ENCODE measurements at places on chromosomes 16 and 17.
A peak's percentile ranks its signal among the peaks of the same experiment; 100 is the strongest.

DNA sequence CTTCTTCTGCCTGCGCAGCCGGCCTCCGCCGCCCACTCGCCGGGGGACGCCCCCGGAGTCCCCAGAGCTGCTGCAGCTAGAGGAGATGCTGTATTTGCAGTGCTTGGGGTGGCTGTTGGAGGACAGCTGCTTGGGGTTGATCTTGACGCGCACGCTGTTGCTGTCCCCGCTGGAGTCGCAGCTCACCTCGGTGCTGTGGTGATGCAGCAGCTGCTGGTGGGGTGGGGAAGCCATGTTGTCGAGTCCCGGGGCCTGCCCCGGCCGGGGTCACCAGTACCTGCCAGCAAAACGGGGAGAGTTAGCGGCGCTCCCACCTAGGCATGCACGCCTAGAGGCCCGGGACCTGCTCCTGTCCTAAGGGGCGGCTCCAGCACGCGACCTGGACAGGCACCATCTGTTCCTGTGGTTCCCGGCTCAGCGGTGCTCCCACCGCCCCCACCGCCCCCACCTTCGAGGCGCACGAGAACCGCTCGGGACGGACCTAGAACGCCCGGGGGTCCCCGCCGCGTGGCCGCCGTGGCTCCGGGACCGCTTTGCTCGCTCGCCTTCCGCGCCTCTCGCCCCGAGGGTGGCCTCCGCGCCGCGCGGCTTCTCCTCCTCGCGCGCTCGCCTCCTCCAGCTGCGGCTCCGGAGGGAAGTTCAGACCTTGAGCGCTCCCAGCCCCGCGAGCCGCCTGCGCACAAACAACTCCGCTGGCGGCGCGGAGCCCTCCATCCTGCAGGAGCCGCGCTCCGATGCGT is 863 bp downstream of the ADCY9 start:
- DNase-seq, result no peak

- no peak for DNase-seq
Observed at GRCh38 chr17:29195465-29196081, 15.4 kb upstream of the MYO18A start.

DNA sequence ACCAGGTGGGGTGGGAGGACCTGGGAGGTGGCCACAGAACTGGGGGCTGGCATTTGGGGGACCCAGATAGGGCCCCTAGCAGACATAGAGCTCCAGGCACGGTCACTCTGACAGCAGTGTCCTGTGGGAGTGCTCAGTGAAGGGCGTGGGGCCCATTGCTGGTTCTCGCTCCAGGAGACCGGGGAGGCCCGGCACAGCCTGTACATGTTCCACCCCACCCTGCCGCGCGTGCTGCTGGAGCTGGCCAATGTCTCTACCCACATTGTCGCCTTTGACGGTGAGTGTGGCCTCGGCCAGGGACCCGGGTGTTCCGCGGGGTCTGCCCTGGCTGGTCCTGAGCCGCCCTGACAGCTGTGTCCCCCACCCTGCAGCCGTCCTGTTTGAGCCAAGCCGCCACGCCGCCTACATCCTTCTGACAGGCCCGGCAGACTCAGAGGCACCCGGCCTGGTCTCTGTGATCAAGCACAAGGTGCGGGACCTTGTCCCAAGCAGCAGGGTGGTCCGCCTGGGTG is 11.2 kb downstream of the RGS11 start:
- no peak for DNase-seq

GRCh38 chr16:27083861-27084261 is 17.1 kb downstream of the C16orf82 start:
- no peak for DNase-seq

DNA sequence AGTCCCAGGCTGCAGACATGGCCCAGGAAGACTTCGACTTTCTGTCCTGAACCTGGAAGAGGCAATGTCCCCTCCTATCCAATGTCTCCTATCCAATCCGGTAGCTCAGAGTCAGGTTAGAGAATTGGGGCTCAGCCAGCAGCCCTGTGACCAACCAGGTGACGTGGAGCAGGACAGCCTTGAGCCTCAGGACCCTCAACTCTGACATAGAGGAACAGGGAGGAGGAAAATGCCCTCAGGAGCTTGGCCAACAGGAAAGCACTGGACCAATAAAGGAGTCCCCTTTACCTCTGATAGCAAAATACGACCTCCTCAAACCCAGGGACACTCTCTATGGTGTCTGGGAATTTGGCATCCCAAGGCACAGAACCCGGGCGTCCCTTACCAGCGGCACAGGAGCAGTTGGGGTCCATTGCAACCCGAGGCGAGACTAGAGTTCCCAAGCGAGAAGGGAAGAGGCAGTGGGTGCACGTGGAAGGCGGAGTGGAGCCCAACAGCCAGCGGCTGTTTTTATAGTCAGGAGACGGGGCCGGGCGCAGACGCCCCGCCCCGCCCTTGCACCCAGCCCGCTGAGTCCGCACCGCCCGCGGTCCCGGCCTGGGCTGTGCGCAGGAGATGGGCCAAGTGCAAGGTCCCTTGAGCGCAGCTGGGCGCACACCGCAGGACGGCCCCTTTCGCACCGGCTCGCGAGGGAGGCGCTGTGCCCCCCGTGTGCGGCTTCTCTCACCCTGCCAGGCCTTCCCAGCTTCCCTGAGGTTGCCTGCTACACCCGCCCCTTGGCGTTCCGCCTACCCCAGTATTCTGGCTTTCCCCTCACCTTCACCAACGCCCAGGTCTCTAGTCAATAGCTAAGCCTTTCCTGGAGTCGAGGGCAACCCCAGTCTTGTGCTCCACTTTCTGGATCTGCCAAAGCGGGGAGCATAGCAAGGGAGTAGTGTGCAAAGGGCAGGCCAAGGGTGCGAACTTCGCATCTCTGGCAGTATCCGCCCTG is at the start of gene MT1G:
TSS of gene MT1G (minus strand) at position 485 of the 991 bp plus-strand sequence. CDS start at position 413, 72 bp downstream.
- no peak for DNase-seq

- DNase-seq, result no peak
Observed at GRCh38 chr17:9322326-9322725, 253.3 kb downstream of the STX8 start.

DNA sequence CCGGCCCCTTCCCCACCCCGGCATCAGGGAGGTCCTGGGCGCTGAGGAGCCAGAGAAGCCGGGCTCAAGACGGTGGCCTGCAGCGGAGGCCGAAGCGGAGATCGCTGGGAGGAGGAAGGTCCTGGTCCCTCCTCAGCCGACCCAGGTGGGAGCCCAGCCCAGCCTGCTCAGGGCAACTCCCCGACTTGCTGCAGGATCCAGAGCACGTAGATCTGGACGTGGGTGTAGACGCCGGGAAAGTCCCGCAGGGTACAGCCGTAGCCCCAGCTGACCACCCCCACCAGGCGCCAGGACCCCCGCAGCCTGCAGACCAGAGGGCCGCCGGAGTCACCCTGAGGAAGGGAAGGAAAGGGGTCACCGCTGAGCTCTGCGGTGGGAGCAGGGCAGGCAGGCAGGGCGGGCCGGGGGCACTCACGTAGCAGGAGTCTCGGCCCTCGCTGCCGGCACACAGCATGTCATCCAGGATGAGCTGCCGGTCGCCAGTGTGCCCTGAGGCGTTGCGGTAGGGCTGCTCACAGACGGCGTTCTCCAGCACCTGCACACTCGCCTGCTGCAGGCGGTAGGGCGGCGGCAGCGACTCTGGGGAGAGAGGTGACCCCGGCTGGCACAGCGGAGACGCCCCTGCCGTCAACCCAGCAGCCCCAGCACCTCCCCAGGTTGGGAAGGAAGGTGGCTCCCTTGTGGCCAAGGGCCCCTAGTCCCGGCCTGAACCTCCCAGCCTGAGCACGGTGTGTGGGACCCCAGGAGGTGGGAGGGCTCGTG is 5.4 kb downstream of the TPSD1 start:
- DNase-seq, result no peak

- peak; percentile 55 for DNase-seq
Observed at GRCh38 chr17:76791053-76791980, 53.4 kb downstream of the MFSD11 start.

- no peak for DNase-seq
Observed at GRCh38 chr16:1786242-1787055, 3.7 kb downstream of the NUBP2 start.

DNA sequence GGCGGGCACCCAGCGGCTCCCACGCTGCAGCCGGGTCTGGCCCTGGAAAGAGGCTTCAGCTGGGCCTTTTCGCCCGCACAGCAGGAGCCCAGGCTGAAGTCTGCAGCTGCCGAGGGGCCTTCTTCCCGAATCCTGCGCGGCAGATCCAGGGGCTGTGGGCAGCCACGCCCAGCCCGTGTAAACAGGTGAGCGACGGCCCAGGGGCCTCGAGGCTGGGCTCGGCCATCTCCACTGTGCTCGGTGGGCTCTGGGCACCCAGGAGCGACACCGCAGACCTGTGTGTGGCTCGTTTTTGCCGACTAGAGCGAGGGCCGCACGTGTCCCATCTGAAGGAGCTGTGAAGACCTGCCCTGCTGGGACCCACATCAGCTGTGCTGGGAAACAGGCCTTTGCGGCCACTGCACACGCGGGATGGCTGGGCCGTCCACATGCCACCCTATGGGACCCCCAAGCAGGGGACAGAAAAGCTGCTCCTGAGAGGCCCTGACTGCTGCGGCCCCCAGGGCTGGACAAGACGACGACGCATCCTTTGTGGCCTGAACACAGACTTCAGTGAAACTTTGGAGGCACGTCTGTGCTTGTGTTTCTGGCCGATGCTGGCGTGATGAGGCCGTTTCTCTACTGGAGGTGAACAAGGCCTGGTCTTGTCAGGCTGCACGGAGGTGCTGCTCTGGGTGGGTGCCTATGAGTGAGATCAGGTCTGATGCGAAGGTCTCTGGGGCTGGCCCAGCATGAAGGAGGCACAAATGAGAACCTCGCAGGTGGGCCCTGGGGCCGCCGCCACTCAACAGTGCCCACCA is 5.2 kb upstream of the APRT start:
- DNase-seq, result no peak

DNA sequence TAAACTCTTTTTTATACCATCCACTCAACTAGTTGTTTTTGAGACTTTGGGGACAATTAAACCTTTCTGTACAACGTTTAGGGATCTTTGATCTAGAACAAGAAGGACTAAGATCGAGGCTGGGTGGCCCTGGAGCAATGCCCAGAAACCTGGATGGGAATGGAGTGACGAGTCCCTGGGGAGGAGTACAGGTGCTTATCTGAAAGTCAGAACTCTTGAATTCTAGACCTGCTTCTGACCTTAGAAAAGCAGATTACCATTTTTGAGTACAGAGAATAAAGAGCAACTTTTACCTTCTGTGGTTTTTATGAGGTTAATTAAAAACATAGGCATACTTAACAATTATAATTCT is 17.8 kb downstream of the UBE2Z start:
- DNase-seq, result no peak

- no peak for DNase-seq
Observed at GRCh38 chr16:18024611-18025010, 311.9 kb downstream of the NPIPA8 start.

DNA sequence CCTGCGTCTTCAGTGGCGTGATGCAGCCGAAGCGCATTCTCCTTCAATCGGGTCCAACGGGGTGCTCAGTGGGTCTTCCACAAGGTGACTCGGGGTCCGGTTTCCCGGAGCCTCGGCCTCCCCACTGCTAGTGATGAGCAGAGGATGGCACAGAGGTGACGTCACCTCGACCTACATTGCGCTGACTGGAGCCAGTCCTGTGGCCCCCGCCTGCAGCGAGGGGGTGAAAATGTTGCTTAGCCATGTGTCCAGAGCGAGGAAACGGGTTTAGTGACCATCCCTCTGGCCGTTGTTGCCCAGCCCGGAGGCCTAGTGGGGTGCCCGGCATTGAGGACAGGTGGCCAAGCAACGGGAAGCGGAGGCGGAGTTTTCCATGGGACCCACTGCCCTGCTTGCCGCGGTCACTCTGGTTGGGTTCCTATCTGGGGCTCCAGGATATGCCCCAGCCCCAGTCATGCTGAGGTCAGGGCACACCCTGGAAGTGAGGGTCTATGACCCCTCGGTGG is 190.6 kb upstream of the CIBAR2 start:
- no peak for DNase-seq

DNA sequence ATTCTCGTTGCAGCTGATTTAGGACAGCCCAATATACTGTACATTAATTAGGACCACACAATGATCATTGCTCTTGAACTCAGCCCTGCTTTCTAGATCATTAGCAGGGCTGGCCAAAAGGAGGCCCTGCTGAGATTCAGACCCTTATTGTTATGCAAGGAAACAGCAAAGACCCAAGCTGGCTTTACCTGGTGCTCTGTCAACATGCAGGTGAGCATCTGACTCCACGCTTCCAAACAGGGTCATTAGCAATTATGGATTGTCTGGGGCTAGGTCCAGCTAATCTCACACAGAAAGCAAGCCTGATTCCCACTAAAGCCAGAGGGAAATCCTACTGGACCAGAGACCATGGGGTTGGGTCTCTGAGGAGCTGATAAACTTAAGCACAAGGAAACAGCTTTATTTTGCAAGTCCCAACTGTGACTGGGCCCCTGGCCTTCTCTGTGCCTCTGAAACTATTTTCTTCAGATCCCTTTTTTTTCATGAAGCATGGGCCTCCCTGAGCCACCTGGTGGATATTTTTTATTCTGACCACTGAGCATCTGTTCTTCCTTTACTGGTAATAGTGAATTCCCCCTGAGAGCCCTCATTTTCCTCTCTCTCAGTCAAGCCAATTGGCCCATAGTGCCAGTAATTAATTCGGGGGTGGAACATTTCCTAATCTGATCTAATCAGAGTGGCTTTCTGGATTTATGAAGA is 236.1 kb downstream of the GRIN2A start:
- no peak for DNase-seq

GRCh38 chr16:22614271-22614947 is 103.7 kb downstream of the NPIPB5 start:
- DNase-seq, result no peak

DNA sequence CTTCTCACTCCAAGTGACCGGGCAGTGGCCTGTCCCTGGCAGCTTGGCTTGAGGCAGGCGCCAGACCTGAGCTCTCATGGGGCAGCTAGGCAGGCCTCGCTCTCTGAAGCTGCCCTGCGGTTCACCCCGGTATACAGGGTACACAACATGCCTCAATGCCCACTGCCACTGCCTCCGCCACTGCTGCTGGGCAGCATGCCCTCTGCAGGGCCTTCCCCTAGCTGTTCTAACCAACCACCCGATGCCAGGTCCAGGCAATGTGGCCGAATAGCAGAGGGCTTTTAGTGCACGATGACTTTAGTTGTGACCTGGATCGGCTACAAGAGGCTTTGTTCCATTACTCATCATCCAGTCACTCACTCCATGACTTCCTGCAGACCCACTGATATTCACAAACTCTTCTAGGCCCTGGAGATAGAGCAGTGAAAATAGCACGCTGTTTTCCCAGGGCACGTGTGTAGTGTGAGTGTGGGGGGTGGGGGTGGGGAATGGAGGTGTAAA is 19.7 kb downstream of the CDC42EP4 start:
- DNase-seq, result no peak

GRCh38 chr17:72691586-72691985 is 400.9 kb downstream of the SLC39A11 start:
- peak; percentile 70 for DNase-seq

DNA sequence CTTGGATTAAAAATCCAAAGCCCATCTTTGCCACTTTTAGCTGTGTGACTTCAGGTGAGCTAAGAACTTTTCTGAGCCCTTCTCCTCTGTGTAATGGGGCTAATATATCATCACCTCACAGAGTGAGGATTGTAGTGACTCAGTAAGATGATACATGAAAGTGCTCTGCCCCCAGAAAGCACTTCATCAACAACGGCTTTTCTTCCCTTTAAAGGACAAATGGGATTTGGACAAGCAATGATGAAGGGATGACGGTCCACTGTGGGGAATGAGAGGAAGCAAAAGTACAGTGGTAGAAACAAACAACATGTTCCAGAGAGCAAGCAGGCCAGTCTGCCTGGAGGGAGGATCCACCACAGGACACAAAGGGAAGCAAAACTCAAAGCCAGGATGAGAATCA is 14.3 kb upstream of the TMED6 start:
- no peak for DNase-seq

- DNase-seq, result peak; percentile 18
Observed at GRCh38 chr16:17431968-17432625, 38.7 kb downstream of the XYLT1 start.

Measured in GM04503 (cell line).